CD4-positive, alpha-beta T cell (primary cell): ENCODE measurements at places on chromosomes 1 and 21. TPM values are rescaled to one million over a fixed set of nuclear protein-coding genes. Genes with fewer than 3 reads are reported as not detected.

Gene KRTAP12-2
- total RNA-seq = not detected

Gene KCNC4
- total RNA-seq = 17.7 TPM

DNA sequence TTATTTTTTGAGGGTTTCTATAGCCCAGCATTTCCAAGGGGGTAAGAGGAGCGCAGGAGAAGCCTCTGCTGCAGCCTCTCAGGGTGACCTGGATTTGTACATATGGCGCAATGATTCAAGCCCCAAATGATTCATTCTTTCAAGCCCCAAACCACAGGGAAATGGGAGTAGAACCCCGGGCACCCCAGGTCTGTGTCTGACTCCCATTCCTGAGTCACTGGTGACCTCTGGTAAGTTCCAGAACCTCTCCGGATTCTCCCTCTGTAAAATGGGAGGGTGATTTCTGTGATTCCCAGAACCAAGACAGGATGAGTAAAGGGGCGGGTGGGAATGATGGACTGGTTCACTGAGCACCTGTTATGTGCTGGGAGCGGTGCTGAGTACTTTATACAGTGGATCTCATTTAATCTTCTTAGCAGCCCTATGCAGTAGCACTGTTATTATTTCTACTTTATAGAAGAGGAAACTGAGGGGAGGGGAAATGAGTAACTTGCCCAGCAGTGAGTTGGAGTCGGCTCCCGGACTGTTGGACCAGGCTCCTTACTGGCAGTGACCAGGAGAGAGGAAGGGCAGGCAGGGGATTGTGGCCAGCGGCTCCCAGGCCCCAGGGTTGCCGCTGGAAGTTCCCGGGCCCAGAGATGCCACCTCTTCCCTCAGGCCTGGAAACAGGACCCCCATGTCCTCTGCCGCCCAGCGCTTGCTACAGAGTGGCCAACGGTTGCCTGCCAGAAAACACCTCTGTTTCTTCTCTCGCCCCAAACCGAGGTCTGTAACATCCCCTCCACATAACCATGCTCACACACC lies 20.3 kb upstream of the SLC26A9 start:
- H3K4me3 ChIP-seq = no peak overlapping the region
- H3K36me3 ChIP-seq = no peaks in the 10 kb centered on the region
- DNase-seq = peak; percentile 20

DNA sequence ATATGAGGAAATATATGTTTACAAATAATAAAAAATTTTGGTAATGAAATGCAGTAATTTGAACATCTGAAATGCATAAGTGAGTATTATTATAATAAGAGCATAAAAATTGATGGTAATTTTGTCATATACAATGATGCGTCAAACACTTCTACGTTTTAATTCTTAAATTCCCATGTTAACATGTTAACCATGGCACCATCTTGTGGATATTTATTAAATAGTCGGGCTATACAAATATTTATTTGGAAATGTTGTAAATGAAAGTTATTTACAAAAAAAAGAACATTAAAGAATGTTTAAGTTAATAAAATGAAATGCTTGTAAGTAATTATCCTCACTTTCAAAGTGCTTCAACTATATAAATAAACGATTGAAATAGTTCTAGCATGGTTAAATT lies 57.2 kb upstream of the C1orf185 start:
- no peak overlapping the region for H3K27ac ChIP-seq
- H3K27me3 ChIP-seq = peaks cover 5% of the 10 kb centered on the region
- no peak for DNase-seq
- no peaks in the 10 kb centered on the region for H3K36me3 ChIP-seq
- no peak overlapping the region for H3K4me3 ChIP-seq
- no peaks in the 10 kb centered on the region for H3K4me1 ChIP-seq
